ENCODE measurements at places on chromosomes 3 and 15. TPM values are rescaled to one million over a fixed set of nuclear protein-coding genes. Genes with fewer than 3 reads are reported as not detected.

MRAS gene
- 50.1 TPM for total RNA-seq

BLM gene
- 5.6 TPM for total RNA-seq

GRCh38 chr3:178300441-178300959, 235.7 kb upstream of the KCNMB2 start:
- DNase-seq, result no peak

DNA sequence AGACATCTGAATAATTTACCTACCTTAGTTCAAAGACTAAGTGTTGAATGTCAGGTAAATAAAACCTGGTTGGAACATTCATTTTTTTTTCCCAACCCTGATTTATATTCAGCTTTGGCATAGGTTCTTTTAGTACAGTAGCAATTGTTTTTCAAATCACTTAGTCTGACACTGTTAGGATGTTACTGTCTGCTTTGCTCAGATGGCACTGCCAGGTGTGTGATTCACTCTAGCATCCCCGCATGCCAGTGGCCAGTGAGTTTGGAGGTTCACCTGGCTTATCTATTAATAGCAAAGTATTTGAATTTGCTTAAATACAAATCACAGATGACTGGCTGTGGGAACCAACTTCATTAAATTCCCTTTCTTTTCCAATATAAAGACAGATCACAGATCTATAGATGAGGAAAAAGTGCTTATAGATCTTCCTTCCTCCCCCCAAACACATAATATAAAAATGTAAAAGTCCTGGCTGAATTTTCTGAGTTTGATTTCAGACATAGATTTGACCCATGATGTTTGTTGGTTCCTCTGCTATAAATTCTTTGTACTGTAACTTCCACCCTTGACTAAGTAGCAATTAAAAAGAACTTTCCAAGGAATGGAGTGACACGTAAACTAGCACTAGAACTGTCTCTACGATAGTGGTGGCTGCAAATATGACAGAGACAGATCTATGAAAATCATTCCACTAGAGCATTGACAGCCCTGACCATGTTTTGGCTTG, 3.9 kb downstream of the THBS1 start:
- DNase-seq, result no peak

LXN gene
- total RNA-seq, result 5.0 TPM

DNA sequence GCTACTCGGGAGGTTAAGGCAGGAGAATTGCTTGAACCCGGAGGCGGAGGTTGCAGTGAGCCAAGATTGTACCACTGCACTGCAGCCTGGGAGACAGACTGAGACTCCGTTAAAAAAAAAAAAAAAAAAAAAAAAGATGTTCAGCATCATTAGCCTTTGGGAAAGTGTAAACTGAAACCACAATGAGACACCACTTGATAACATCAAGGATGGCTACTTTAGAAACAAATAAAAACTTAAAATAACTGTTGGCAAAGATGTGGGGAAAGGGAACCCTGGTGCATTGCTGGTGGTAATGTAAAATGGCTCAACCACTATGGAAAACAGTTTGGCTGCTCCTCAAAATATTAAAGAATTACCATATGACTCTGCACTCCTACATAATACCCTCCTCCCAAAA, 1.9 kb downstream of the LEO1 start:
- DNase-seq, result no peak

- DNase-seq, result no peak
These were observed 34.9 kb downstream of the PPP1R2 start for GRCh38 chr3:195508185-195508584.

Measured in cerebellum (tissue), 4 donors.